ENCODE measurements at places on chromosomes 4 and X. TPM values are rescaled to one million over a fixed set of nuclear protein-coding genes. Genes with fewer than 3 reads are reported as not detected.

The FRMPD3 gene
- 0.19 TPM for total RNA-seq

GRCh38 chr4:85113706-85114105 lies 147.2 kb upstream of the WDFY3 start:
- DNase-seq: no peak
- H3K36me3 ChIP-seq: no peaks in the 10 kb centered on the region
- peaks cover 2% of the 10 kb centered on the region for H3K27me3 ChIP-seq

GRCh38 chrX:71251466-71251973 lies 2.4 kb downstream of the ZMYM3 start:
- no peak for DNase-seq
- H3K27me3 ChIP-seq: no peaks in the 10 kb centered on the region
- no peaks in the 10 kb centered on the region for H3K36me3 ChIP-seq
- no peaks in the 10 kb centered on the region for H3K4me1 ChIP-seq

The FABP2 gene
- total RNA-seq: not detected

GRCh38 chrX:118370921-118371624 lies 25.2 kb downstream of the WDR44 start:
- H3K4me3 ChIP-seq: no peak overlapping the region
- no peaks in the 10 kb centered on the region for H3K36me3 ChIP-seq
- H3K27ac ChIP-seq: no peak overlapping the region
- H3K27me3 ChIP-seq: no peaks in the 10 kb centered on the region

The CTAG1B gene
- not detected for total RNA-seq

- DNase-seq: no peak
- no peak overlapping the region for H3K4me3 ChIP-seq
- H3K36me3 ChIP-seq: peaks cover 3% of the 10 kb centered on the region
- no peaks in the 10 kb centered on the region for H3K27me3 ChIP-seq
Measured at GRCh38 chr4:151144329-151145072, 45.1 kb downstream of the RPS3A start.

The SYTL4 gene
- 14.4 TPM for total RNA-seq

DNA sequence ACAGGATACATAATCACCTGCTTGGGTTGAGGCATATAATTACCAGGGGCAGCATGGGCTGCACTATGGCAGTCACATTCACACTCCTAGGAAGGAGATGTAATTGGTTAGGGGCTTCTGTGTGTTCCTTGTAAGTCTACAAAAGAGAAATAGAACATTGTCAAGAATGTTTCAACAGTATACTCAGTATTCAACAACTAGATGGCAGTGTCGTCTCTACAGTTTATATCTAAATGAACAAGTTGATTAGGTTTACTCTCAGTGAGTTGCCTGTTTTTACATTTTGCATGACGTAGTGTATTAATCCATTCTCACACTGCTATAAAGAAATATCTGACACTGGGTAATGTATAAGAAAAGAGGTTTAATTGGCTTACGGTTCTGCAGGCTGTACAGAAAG lies 50.5 kb upstream of the RAB33B start:
- no peaks in the 10 kb centered on the region for H3K36me3 ChIP-seq
- H3K4me1 ChIP-seq: no peaks in the 10 kb centered on the region
- H3K4me3 ChIP-seq: no peak overlapping the region
- no peak overlapping the region for H3K27ac ChIP-seq

The PITX2 gene
- 1.0 TPM for total RNA-seq

GRCh38 chrX:8232406-8232805 lies 61.3 kb upstream of the VCX2 start:
- no peaks in the 10 kb centered on the region for H3K4me1 ChIP-seq
- H3K36me3 ChIP-seq: no peaks in the 10 kb centered on the region
- no peak for DNase-seq
- H3K27ac ChIP-seq: no peak overlapping the region
- no peak overlapping the region for H3K4me3 ChIP-seq
